ENCODE measurements at places on chromosomes 5 and 9. TPM values are rescaled to one million over a fixed set of nuclear protein-coding genes. Genes with fewer than 3 reads are reported as not detected.

Gene ALDOB
- not detected for polyA plus RNA-seq

Gene CMYA5
- polyA plus RNA-seq = 1.9 TPM

Gene CA9
- polyA plus RNA-seq = not detected

Gene FUT7
- not detected for polyA plus RNA-seq

Gene FOXD4L6
- not detected for polyA plus RNA-seq
